ENCODE measurements at places on chromosomes 1 and 21.
A peak's percentile ranks its signal among the peaks of the same experiment; 100 is the strongest.

GRCh38 chr1:58584082-58584895 is 7.2 kb upstream of the TACSTD2 start:
- DNase-seq, result no peak

DNA sequence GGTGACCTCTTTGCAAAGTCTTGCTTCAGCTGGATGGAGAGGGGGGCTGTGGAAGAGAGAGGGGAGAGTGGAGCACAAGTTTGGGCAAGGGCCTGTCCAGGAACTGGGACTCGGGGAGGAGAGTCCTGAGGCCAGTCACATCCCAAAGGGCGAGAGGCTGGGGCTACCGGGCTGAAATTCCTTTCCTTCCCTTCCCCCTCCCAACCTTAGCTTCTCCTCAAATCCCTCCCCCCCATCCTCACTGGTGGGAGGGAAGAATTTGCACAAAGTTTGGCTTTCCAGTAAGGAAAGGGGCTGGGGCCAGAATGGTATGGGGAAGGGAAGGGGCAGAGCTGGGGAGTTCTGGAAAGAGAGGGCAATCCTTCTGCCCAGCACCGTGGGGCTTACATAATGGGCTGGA is 854 bp downstream of the CNTN2 start:
- no peak for DNase-seq

DNA sequence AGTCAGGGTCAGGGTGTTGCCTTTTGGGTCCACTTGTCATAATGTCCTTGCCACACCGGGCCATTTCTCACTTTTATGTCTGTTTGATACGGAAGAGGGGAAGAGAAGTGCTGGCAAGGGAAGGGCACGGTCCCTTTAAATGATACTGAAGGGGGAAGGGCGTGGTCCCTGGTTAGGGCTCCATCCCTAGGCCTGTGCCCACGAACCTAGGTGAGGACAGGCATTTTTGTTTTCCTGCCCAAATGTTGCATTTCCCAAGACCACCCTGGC is 25.2 kb downstream of the B3GALT5 start:
- DNase-seq, result no peak

DNA sequence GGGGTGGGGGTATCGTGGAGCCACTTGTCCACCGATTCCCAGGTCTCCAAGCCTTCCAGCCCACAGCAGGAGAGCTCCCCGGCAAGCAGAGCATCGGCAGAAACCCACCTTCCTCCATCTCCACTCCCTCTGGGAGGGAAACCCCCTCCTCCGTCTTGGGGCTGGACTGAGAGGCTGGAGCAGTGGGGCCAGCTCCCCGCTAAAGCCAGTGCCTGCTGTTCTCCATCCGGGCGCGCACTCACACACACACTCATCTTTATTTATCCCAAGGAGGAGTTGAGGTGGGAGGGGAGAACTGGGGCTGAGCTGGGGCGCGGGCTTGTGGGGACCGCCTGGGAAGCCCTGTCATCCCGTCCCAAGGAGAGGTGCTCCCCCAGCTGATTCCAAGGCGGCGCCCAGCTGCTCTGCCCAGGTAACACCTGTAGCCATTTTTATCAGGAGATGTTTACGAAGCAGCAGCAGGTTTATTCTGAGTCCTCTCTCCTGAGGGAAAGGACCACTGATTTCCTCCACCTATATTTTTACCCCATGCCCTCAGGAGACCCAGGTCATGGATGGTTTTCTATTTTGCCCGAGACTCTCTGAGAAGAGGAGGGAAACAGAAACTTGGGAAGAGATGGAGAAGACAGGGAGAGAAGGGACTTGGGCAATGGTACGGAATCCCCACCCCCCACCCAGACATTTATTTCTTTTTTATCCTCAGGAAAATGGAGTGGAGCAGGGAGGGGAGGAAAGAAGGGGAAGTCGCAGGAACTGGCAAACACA is 2.1 kb downstream of the KCNN3 start:
- no peak for DNase-seq

GRCh38 chr1:203428981-203429599 is 46.5 kb upstream of the PRELP start:
- DNase-seq, result no peak

DNA sequence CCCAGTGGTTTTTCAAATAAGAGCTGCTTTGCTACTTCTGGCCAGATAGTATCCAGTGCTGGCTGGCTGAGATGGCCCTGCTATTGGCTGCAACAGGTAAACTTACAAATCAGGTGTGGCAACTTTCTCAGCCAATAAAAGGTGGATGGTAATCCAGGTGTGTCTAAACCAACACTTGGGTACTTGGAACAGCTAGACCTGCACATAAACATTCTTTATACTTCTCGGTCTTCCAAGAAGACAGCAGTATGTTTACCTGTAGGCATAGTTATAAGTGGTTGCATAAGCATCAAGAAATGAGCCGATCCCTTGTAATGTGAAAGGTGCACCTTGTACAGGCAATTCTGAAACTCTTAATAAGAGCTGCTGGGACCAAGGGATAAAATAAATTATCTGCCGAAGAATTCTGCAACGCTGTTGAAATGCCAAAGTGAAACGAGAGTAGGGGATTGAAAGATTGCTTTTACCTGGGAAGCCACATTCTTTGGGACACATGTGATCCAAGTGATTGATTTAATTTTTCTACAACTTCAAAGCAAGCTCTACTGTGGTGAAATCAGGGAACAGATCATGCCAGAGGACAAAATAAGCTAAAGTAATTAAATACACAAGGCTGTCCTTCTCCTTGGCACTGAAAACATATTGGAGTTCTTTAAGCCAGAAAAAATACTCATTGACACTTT is at the start of gene CLDN8:
Gene CLDN8 (minus strand): TSS at position 57 of the 683 bp plus-strand sequence. CDS start 172 bp downstream, outside the sequence.
- no peak for DNase-seq

GRCh38 chr1:225945564-225945963 is 4.5 kb upstream of the LEFTY2 start:
- DNase-seq, result no peak

- DNase-seq, result no peak
Observed at GRCh38 chr21:20703112-20703767, 295.0 kb upstream of the NCAM2 start.

DNA sequence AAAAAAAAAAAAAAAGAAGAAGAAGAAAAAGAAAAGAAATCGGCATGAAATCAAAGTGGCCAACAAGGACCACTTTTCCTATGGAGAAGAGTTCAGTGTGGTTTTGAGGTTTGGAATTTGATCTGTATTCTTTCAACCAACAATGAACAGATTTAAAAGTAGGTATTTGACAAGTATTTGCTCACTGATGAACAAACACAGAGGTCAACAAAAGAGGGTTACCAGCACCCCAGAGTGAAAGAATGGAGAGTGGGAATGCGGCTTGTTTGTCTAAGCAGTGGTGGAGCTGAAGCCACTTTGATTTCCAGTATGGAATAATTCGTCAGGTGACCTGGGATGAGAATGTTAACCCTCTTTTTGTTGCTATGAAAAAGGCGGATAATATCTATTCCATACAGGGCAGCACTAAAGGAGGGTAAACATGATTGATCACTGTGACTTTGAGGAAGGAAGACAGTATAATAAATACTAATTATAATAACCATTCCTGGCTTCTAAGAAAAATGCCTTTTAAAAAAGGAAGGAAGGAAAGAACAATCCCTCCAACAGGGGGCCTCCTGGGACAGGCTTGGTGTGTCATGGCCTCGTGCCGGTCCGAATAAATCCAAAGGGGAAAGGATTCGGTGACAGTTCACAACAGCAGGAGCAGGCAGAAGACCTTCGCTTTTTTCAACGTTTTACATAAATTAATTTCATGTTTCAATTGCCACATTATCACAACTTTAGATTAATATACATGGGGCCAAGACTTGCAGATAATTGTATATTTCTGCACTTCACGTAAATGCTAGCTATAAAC is 37.2 kb upstream of the SIM2 start:
- DNase-seq, result no peak

GRCh38 chr1:68013351-68013750 is 37.1 kb downstream of the DIRAS3 start:
- DNase-seq, result no peak

DNA sequence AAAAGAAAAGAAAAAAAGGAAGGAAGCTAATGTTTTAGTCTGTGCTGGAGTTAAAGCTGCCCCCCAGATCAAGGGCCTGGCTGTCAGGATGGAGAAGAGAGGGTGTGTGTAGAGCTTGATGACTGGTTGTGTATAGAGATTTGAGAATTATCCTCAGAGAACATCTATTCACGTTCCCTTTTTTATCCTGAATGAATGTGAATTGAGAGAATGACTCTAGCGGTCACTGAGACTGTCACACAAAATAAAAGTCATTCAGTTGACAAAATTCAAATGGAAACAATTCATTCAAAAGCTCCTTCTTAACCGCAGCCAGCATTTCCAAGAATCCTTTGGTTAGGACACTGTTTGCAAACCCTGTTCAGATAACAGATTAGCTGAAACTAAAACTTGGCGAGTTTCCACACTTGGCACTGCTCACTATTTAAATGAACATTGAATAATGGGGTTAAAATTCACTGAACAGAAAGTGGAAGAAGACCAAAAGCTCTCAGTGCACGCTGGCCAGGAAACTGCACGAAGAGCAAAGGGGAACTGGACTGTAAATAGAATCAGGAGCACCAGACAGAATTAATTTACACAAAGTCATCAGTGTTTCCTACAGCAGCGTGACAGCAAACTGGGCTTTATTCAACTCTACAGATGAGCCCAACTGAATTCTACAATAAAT is 13.6 kb upstream of the FAM89A start:
- DNase-seq, result peak; percentile 31

DNA sequence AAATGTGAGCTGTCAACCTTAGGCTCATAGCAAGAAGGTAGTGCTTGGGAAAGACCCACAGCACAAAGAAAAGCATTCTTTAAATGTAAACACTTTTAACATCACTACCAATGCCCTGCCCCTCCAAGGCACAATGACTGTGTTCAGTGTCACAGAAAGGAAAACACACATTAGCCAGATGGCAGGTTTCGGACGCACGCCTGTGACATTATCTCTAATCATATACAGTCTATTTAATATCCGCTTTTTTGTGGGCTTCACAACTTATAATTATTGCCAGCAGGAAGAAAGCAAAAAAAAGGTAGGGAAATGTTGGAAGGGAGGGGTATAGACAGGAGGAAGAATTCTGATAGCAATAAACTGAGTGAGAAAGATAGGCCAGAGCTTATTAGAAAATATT is 112.4 kb upstream of the BEND5 start:
- DNase-seq, result no peak

DNA sequence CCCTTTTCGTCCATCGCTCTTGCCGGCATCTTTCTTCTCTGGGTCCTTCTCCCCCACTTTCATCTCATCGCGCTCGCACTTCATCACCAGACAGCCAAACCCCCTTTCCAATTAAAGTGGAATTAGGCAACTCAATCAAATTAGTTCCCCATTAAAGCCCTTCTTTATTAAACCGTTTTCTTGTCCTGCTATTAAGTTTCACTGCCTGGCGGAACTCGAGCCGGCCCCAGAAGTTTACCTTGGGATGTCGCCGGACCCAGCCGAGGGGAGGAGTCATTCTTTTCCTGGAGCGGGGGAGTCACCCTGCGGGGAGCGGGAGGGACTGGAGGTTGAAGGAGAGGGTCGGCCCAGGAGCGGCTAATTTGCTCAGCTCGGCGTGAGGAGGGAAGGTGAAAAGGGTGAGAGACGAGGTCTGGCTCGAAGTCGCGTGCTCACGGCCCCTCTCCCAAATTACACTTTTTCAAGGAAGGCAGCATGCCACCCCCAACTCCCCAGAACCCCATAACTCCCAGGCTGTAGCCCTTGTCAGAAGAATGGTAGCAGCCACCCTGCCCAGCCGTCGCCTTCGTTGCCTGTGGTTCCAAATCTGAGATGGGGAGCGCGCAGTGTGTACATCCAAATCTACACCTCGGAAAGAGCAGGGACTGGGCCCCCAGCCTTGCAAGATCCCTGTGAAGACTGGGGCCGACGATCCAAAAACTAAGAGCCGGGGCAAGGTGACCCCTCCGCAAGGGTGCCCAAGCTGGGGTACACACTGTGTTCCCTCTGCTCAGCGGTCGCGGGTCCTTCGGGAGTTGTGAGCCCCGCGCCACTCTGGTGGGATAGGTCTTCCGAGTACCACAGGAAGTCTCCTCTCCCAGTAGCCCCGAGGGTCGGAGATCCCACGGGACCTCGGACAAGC is 6.4 kb downstream of the DMRTA2 start:
- DNase-seq, result no peak

DNA sequence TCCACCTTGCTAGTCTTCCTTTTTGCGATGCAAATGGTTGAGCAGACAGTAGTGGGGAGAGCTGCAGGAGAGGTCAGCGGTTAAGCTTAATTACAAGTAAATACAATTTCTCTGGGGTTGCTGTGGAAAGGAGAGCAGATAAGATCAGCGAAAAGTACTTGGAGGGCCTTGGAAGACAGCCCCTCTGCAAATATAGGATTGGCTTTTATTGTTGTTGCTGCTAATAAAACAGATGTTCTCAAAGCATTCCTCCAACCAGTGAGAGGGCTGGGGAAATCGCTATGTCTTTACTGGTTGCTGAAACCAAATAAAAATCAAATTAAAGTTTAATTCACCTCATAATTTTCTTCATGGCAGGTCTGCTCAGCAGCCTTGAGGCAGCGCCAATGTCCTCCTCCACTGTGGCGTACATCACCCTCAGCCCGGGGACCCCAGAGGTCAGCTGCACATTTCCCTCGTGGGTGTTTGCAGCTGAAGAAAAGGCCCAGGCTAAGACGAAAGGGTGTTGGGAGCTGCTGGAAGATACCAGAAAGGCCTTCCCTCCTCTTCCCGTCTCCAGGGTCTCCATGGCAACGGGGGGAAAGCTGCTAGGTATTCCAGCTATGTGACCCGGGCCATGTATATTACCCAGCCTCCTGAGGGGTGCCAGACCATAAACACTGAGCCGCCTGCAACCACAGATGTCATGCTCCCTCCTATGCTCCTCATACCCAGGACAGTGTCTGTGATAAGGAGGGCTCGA is 54.6 kb upstream of the POU2F1 start:
- no peak for DNase-seq

DNA sequence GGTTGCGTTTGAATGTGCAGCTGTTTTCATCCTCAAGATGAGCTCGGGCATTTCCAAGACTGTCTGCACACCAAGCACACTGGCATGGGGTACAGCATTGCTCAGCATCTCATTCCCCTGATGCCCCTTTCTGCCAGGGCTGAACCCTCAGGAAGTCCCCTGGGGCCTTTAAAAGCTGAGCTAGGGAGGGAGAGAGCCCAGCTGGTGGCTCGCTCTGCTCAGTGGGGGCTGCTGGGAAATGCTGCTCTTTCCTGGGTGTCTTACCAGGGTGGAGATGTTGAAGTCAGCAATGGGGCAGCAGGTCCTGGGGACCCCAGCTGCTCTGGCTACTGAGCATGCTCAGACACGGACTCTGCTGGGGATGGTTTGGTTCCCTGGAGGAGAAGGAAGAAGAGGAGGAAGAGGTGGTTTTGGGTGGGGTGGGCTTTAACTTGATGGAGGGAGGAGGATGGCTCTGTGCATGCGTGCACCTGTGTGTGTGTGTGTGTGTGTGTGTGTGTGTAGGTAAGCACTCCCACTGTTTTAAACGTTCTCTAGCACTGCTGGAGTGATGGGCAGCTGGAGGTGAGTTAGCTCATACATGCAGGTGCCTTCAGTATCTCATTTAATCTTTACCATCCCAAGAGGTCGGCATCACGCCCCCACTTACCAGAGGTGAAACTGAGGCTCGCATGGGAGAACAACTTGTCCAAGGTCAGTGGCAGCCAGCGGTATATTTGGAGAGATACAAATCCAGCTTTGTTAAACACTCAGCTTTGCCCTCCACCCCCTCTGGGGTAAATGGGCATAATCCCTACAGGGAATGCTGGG is 40.9 kb downstream of the ACTL8 start:
- DNase-seq, result no peak

Data from activated CD8-positive, alpha-beta T cell treated with anti-CD3 and anti-CD28 coated beads, Interleukin-2, amount 10 ng/mL, durations not matched to agents 7 days and 5 days (primary cell).